ENCODE measurements at places on chromosomes 1 and 21.

DNA sequence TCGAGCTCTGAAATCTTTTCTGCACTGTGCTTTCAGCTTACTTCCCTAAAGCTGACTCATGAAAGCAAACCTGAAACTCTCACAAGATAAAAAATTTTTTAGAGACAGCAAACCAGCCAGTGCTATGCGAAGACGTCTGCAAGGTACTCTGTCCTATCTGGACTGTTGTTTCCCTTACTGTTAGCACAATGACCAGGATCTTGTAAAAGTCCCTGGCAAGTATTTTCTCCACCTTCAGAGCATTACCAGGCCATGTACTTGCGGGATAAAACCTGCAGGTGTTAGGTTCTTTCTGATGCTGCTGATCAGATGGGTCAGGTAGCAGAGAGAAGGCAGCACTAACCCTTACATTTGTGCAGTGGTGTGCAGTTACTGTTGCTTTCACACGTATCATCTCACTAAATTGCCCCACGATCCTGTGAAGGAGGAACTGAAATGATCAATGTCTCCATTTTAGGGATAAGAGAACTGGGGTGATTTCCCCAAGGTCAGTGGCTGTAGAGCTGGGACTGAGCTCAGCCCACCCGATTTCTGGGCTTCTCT is 56.6 kb downstream of the PLXNA2 start:
- DNase-seq: peak; percentile 46

DNA sequence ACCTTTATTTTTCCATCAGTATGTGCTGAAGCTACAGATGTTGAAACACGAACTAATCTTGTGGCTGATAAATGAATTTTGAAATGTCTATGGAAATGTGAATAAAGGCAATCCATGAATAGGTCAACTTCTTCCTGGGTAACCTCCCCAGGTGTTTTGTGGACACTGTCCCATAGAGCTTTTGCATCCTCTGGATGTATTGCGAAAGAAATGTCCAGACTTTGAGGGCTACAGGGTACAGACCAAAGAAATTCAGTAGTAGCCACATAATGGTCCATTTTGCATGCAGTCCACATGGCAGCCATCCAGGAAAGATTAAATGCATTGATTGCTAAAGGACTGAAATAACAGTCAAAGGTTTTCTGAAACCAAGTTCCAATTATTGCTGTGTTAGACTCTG is 21.5 kb upstream of the DARS2 start:
- no peak for DNase-seq

GRCh38 chr21:45636951-45637646 is 6.4 kb upstream of the PCBP3 start:
- no peak for DNase-seq

DNA sequence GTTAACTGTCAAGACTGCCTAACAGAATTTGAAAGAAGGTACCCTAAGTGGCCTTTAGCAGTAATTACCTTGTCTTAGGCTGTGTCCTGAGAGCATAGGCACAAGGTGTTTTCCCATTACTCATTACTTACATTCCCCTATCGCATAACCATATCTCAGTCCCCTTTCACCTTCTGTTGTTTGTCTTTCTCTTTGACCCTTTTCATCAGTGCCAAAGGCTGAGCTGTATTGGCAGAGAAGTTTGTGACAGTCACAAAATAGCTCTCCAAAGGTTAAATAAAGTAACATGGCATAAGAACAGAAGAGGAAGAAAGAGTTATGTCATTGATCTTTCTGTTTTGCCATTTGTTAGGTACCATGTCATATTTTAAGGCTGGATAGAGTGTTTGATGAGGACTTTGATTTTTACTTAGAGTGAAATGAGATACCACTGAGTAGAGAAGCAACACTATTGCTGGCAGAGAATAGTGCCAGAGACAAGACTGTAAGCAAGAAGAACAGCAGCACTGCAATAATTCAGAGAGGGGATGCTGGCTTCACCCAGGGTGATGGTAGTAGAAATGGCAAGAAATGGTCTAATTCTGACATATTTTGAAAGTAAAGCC is 497.8 kb downstream of the TTLL7 start:
- peak; percentile 5 for DNase-seq

GRCh38 chr1:9815150-9815549 is 8.6 kb downstream of the CLSTN1 start:
- DNase-seq: no peak

- DNase-seq: no peak
Measured at GRCh38 chr1:234885601-234886000, 243.0 kb downstream of the TOMM20 start.

GRCh38 chr1:61182480-61182879 is 100.1 kb downstream of the NFIA start:
- no peak for DNase-seq

GRCh38 chr21:44927587-44928461 is 7.1 kb upstream of the ITGB2 start:
- DNase-seq: no peak

DNA sequence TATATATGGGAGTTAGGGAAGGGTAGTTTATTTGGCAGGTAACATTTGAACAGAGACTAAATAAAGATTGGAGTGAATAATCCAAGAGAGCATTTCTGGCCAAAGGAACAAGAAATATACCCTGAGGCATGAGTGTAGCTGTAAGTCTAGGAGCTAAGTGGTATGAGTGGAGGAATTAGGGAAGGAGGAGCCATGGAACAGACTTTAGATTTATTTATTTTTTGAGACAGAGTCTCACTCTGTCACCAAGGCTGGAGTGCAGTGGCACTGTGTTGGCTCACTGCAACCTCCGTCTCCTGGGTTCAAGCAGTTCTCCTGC is 18.4 kb downstream of the CAPZA1 start:
- no peak for DNase-seq

DNA sequence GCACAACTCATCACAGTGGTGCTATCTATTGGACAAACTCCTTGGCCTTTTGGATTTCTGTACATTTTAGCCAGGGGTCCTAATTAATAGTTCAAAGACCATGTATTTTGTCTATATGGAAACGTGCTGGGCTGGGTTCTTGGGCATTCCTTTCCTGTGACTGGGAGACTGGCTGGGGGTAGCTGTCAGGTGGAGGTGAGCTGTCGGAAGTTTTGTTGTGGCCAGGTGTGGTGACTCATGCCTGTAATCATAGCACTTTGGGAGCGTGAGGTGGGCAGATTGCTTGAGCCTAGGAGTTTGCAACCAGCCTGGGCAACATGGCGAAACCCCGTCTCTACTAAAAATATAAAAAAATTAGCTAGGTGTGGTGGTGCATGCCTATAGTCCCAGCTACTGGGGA is 392.4 kb downstream of the RPS6KC1 start:
- no peak for DNase-seq

DNA sequence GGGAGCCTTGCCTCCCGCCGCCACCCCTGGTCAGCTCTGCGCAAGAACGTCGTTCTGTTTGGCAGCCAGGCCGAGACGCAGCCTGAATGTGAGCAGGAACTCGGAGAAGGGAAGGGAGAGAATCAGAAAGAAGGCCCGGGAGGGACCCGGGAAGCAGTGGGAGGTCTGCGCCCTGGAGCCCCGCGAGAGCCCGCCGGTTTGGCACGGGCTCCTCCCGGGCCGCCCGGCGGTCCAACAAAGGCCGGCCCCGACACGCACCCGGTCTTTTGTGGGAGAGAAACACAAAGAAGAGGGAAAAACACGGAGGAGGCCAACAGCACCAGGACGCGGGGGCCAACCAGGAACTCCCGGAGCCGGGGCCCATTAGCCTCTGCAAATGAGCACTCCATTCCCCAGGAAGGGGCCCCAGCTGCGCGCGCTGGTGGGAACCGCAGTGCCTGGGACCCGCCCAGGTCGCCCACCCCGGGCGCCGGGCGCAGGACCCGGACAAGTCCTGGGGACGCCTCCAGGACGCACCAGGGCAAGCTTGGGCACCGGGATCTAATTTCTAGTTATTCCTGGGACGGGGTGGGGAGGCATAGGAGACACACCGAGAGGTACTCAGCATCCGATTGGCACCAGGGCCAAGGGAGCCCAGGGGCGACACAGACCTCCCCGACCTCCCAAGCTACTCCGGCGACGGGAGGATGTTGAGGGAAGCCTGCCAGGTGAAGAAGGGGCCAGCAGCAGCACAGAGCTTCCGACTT is 2.7 kb upstream of the OLIG2 start:
- no peak for DNase-seq

- DNase-seq: no peak
Measured at GRCh38 chr1:23428136-23428905, 3.8 kb upstream of the TCEA3 start.

DNA sequence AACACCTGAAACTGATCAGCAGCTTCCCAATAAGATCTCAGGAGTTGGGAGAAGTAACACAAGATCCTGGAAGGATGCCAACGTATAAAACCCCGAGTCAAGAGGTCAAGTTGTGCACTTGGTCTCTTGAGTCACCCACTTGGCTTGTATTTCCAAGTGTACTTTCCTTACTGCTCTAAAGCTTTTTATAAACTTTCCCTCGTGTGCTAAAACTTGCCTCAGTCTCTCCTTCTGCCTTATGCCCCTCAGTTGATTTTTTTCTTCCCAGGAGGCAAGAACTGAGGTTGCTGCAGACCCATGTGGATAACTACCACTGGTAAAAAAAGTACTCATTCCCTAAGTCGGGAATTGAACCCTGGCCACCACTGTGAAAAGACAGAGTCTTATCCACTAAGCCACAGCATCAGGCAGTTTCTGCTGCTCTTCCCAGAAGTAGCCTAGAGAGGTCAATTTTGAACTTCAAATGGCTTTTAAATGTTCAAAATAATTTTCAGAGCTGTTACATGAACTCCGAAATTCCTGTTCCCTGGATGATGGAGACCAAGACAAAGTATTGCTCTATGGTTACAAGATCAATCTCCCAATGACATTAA is 28.9 kb downstream of the ITLN2 start:
- no peak for DNase-seq

DNA sequence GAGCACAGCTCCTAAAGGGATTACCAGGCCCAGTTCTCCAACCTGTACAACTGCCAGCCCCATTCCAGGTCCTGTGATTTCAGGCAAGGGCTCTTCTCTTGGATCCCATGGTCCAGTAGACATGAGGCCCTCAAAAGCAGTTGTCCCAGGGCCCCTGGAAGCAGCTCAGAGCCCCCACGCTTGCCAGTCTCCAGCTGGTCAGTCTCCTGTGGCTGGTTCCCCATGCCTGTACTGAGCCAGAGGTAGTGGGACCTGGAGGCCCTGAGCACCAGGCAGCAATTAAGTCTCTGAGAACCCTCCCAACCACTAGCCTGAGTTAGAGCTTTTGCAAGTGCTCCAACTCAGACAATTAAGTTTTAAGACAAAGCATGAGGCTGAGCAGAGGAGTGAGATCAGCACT is 36.9 kb downstream of the CDC42BPA start:
- no peak for DNase-seq

GRCh38 chr21:36470294-36470693 is 9.6 kb downstream of the CLDN14 start:
- DNase-seq: no peak

- DNase-seq: no peak
Measured at GRCh38 chr1:240414237-240414636, 197.7 kb downstream of the GREM2 start.

DNA sequence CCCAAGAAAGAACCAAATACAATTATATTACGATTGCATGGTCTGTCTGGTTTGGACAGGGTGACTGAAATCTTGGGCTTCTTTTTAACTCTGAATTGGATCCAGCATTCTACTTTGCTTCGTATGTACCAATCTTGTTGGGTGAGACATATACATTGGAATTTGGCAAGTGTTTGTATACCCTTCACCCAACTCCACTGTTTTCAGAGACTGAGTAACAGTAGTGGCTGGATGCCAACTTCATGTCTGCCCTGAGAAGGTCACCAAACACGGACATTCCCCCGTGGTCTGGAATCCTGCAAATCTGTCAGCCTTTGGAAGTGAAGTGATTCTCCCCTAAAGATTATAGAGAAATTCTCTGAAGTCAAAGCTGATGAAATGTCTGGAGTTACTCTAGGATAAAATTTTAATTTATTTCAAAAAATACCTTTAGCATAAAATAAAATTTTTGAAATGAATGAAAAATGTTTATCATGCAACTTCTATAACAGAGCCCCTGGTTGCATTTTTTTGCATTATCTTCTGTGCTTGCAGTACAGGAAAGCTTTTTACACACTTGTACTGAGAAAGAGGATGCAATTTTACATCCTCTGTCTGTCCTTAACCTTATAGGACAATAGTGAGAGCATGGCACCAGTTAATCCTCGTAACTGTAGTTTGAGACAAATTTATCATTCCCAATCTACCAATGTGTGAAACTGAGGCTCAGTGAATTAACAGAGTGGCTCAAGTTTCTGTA is 201.8 kb downstream of the DISC1 start:
- DNase-seq: no peak

DNA sequence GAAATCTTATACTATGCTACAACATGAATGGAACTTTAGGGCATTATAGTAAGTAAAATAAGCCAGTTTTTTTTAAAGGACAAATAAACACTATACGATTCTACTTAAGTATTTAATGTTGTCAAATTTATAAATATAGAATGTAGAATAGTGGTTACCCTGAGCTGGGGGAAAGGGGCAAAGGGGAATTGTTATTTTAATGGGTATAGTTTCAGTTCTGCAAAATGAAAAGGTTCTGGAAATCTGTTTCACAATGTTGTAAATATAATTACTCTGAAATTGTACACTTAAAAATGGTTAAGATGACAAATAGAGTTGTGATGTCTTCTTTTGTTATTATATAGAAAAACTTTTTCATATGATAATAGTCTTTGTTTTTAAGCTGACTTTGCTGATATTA is 366.3 kb downstream of the MRPL39 start:
- no peak for DNase-seq

- peak; percentile 58 for DNase-seq
Measured at GRCh38 chr1:223129229-223129901, 13.7 kb downstream of the TLR5 start.

DNA sequence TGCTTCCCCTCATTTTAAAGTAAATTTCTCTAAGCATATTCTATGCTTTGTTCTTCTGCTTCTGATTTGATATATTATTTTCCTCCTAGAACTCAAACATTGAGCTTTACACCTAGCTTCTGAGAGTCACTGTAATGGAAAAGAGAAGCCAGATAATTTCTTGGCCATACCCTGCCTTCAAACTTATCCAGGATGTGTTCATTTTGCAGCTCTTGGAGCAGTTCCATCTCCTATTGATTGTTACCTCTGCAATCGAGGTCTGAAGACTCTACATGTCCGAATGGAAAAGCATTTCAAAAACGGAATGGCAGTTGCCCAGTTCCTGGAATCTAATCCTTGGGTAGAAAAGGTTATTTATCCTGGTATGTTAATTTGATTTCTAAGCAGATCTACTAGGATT is 20.8 kb downstream of the CTH start:
- no peak for DNase-seq

- no peak for DNase-seq
Measured at GRCh38 chr1:248613742-248614141, 16.2 kb upstream of the OR2T10 start.

Measured in GM12892 (cell line).